ENCODE measurements at places on chromosomes 16 and 17.

GRCh38 chr16:89363621-89364393 is 126.6 kb downstream of the ANKRD11 start:
- DNase-seq = peak; percentile 69

GRCh38 chr16:85216522-85217375 is 104.5 kb upstream of the CIBAR2 start:
- peak; percentile 18 for DNase-seq

GRCh38 chr17:732902-733720 is 715 bp downstream of the TLCD3A start:
- DNase-seq = peak; percentile 57

DNA sequence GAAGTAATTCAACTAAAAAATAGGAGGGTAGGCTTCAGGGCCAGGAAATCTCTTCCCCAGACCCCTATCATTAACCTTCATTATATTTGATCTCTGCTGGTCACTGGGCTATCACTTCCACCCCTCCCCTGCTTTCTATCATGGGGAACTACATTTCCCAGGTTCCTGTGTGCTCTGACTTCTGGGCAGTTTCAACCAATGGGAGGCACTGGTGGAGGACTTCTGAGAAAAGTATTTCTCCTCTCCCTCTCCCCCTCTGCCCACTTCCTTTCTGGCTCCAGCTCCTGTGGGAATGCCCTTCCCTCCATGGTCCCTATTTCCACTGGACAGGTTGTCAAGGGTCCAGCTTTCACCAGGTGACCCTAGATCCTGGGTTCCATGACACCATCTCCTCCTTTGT is 364.4 kb downstream of the C16orf95 start:
- no peak for DNase-seq

GRCh38 chr16:85445064-85445778 is 167.9 kb upstream of the GSE1 start:
- no peak for DNase-seq

DNA sequence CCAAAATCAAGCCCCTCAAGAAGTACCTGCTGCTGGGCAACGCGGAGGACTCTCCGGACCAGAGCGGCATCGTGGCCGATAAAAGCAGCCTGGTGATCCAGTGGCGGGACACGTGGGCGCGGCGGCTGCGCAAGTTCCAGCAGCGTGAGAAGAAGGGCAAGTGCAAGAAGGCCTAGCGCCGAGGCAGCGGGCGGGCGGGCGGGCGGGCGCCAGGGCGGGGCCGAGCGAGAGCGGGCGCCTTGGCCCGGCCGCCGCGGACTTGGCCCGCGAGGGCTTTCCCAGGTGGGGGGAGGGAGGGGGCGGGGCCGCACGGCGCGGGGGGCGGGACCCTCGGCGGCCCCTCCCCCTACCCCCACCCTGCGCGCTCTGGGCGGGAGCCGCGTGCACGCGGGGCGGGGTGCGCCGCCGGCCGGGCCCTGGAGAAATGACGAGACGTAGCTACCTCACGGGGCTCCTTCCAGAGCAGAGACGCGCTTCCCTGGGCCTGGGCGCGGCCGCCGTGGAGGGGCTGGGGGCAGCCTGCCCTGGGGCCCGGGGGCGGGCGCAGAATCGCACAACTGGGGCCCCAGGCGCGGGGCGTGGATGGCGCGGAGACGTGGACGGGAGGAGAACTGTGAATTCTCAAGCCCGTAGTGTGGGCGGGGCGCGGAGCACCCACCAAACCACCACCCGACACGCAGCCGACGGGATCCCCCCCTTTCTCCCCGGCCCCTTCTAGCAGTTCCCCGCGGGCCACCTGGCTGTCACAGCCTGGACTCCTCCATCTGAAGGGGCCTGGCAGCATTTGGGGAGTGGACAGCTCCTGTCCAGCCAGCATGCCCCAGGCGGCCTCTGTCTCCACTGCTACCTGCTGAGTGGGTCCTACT is 218.7 kb downstream of the NTN1 start:
- DNase-seq = peak; percentile 67

- DNase-seq = no peak
Measured at GRCh38 chr16:83113811-83114210, 487.0 kb downstream of the CDH13 start.

GRCh38 chr16:86502856-86503748 is 7.2 kb upstream of the FOXF1 start:
- no peak for DNase-seq

DNA sequence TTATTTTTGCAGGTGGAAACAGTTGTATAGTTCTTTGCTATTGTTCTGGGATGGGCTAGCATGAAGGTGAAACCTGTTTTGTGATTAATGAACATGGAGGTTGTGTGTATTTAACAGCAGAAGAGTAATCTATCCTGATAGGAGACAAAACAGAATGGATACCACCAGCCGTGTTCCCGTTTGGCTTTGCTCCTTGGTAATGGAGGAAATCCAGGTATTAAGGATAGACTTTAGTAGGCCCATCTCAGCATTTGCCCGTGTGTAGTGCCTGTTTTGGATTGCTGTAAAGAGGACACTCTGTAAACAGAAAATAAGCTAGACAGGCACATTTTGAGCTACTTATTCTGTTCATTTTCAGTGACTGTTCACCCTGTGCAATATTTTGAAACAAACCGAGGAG is 215.1 kb downstream of the RBFOX1 start:
- DNase-seq = no peak

DNA sequence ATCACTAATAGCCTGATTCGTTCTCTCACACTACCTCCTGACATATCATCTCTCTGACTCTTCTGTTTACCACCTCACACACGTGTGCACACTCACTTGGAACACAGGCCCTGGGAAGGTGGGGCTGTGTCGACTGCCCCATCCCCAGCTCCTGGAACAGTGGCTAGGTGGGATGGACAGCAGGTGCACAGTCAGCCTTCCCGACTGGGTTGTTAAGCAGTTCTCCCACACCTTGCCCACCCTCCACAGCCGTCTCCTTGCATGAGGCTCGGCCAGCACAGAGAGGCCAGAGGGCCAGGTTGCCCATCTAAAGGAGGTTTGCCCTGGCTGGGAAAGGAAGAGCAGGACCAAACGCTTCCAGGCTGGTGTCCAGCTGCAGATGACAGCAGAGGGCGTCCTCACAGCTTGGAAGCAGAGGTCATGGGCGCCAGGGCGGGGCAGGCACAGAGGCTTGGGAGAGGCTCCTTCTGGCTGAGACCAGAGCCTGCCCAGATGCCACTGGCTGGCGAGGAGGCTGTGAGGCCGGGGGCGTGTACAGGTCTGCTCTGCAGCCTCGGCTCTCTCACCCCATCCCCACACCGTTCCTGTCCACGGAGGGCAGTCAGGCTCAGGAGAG is 92.8 kb downstream of the AMFR start:
- peak; percentile 23 for DNase-seq

GRCh38 chr16:70737377-70738082 is 51.7 kb upstream of the MTSS2 start:
- peak; percentile 87 for DNase-seq

DNA sequence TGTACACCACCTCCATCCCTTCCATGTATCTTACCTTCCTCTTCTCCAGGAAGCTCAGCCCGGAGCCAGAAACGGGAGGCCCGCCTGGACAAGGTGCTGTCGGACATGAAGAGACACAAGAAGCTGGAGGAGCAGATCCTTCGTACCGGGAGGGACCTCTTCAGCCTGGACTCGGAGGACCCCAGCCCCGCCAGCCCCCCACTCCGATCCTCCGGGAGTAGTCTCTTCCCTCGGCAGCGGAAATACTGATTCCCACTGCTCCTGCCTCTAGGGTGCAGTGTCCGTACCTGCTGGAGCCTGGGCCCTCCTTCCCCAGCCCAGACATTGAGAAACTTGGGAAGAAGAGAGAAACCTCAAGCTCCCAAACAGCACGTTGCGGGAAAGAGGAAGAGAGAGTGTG is 756 bp upstream of the MVP start:
- DNase-seq = no peak

GRCh38 chr16:81136390-81137335 is 40.5 kb upstream of the GCSH start:
- DNase-seq = no peak

- DNase-seq = no peak
Measured at GRCh38 chr17:37092071-37092470, 143.3 kb downstream of the AATF start.

- no peak for DNase-seq
Measured at GRCh38 chr17:62971853-62972252, 5.8 kb downstream of the TANC2 start.

GRCh38 chr17:7550344-7550743 is 1.5 kb downstream of the TNFSF12 start:
- DNase-seq = no peak

GRCh38 chr16:76351441-76351840 is 74.2 kb downstream of the CNTNAP4 start:
- no peak for DNase-seq

DNA sequence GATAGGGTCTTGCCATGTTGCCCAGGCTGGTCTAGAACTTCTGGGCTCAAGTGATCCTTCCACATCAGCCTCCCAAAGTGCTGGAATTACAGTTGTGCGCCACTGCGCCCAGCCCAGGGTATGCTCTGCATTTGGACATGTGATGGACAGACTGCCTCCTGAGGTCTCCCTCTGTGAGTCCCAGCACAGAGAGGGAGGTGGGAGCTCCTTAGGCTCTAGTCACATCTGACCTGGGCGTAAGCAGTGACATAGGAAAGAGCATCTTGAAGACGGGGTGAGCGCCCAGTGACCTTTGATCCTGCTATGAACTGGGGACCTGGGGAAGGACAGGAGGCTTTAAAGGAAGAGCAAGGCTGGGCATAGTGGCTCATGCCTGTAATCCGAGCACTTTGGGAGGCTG is 2.2 kb upstream of the GFAP start:
- DNase-seq = no peak

DNA sequence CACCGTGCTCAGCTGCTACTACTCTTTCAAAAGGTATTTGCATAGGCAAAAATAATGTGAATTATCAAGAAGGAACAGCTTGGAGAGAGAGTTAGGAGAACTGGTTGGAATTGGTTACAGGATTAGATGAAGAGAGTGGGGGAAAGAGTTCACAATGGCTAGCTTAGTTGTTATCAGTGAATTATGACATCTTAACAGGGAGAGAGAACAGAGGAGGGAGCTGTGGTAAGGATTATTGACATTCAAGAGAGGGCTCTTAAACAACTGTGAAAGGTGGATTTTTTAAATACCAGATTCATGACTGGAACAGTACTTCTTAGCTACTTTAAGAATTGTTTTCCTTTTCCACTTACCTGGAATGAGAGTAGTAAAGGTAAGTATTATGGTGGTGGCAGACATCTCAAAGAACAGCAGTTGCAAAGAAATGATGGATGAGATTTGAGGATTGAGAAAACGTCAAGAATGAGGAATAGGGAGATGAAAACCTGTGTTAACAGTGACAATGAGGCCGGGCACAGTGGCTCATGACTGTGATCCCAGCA is 43.9 kb upstream of the SLC5A11 start:
- no peak for DNase-seq

DNA sequence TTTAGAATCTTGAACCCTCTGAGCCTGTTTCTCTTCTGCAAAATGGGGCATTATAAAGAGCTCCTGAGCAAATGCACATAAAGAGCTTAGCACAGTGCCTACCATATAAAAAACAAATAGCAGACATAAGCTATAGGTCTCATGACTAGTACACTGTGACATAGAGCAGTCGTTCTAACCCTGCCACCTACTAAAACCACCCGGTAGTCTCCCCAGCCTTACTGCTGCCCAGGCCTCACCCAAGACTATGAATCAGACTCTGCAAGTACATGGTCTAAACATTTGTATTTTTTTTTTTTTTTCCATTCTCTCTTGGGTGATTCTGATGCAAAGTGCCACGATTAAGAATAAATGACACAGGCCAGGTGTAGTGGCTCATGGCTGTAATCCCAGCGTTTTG is 33.9 kb downstream of the STX8 start:
- DNase-seq = no peak

- peak; percentile 11 for DNase-seq
Measured at GRCh38 chr17:18362698-18363100, 651 bp downstream of the SHMT1 start.

DNA sequence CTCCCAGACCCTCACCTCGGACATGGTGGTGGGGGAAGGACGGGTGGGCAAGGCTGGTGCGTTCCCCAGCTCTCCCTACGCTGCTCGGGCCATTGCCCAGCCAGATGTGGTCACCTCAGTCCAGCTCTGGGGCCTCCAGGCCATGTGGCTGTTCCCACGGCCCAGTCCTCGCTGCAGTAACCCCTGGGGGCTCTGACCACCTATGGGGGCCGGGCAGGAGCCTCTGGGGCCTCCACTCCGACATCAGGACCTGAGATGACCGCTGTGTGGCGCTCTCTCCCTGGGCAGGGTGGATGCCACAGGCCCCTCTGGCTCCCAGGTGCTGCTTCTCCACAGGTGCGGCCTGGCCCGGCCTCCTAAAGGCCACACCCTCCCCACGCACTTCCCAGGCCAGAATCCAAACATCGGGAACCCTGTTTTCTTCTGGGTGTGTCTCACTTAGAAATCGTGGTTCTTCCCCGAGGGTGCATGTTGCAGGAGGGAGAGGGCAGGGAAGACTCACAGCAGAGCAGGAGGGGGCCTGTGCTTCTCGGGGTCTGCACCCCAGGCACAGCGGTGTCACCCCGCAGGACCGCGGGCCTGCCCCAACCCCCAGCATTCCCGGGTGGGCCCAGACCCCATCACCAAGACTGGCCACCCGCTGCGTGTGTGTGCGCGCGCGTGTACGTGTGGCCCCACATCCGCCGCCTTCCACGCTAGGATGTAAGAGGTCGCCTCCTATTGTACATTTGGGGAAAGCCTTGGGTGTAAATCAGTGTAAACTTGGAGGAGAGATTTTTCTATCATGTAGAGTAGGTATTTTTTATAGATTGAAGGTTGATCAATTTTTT is 5.9 kb upstream of the CAPN15 start:
- DNase-seq = no peak

- peak; percentile 67 for DNase-seq
Measured at GRCh38 chr17:17913695-17914332, 58.4 kb downstream of the TOM1L2 start.

GRCh38 chr17:44024271-44024663 is 9.5 kb upstream of the TMEM101 start:
- DNase-seq = no peak

DNA sequence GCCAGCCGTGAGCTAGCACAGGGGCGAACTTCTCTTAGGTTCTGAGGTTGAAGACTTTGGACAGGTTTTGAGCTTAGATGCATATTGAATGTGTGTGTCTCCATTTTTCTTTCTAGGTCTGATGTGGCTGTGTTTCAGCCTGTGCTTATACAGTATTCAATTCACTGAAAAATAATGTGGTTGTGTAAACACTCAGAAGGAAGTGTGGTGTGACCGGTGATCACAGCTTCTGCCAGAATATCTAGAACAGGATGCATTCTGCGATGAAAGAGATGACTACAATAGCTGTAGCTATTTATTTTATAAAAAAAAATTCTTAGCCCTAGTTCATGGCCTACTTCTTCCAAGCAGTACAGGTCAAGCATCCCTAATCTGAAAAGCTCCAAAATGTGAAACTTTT is 64.4 kb downstream of the MAP2K6 start:
- no peak for DNase-seq

GRCh38 chr16:84553873-84554399 is 49.5 kb upstream of the MEAK7 start:
- DNase-seq = peak; percentile 81

DNA sequence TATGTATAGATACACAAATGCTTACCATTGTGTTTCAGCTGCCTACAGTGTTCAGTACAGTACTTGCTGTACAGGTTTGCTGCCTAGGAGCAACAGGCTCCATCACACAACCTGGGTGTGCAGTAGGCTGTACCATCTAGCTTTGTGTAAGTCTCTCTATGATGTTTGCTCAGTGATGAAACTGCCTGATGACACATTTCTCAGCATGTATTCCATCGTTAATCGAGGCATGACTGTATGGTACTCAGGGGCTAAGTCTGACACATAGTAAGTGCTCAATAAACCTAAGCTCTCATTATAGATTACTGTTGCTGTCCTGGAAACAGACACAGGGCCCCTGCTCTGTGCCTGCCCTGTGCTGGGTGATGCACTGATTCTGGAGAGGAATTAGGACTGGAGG is 18.1 kb downstream of the KCNJ12 start:
- no peak for DNase-seq

Measured in activated naive CD4-positive, alpha-beta T cell treated with anti-CD3 and anti-CD28 coated beads for 36 hours (primary cell).